Femur (tissue), 1 donor: ENCODE measurements at places on chromosomes 2 and 18.
A peak's percentile ranks its signal among the peaks of the same experiment; 100 is the strongest.

DNA sequence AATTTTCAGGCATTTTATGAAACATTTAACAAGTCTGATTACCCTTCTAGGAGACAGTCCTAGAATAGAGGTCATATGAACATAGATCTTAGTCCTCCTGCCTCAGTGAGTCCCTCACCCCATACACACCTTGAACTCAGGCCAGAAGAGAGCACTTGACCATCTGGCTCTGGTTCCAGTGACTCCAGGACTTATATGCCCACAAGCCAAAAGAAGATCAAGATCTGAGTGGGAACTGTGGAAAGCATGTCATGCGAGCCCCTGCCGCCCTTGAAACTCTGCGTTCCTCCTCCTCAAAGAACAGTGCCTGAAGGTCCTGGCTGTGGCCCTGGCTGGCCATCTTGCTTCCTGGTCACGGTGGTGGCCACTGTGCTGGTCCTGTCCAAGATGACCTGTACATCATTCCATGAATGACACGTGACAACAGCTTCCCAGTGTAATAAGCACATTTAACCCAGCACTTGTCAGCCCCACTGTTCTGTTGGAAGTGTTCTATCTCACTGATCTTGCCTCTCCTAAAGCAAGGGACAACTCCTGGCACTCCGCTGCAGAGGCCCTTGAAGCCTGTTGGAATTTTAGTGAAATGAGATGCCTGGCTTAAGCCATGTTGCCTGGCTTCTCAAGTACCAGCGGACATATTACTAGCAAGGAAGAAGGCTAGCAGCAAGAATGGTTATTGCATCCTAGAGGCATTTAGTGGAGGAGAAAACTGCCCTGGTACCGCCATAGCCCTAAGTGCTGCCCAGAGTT is 17.6 kb downstream of the TTC32 start:
- DNase-seq, result no peak

- no peak for DNase-seq
These were observed 214.4 kb downstream of the FHOD3 start for GRCh38 chr18:36511791-36512352.

GRCh38 chr2:203824603-203825002 is 43.0 kb upstream of the CTLA4 start:
- no peak for DNase-seq

DNA sequence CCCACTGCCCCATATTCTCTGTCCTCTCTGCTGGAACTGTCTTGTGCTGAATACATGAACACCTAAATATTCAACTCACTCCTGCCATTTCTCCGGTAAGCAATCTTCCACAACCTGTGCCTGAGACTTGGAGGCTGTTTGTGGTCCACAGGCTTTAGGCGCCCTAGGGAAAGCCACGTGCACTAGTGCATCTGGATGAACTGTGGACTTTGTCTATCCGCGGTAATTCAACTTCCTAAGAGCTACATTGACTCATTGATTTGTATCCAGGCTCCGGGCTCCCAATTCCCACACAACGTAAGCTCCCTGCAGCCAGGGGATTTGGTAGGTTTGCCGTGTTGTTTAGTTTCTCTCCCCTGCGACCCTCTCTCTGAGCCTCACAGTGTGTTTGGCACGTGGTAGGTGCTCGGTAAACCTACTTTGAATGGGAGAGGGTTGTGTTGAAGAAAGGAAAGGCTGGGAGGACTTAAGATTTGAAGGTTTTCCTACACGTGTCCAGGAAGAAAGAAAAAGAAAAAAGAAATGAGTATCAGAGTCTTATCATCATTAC is 718.2 kb downstream of the DPP10 start:
- no peak for DNase-seq

GRCh38 chr2:235506997-235507615 is 13.3 kb downstream of the AGAP1 start:
- DNase-seq, result peak; percentile 29

- DNase-seq, result no peak
These were observed 351.4 kb upstream of the CDH20 start for GRCh38 chr18:60981682-60982328.

- no peak for DNase-seq
These were observed 73.6 kb upstream of the CYP1B1 start for GRCh38 chr2:38149531-38149930.

GRCh38 chr2:64471600-64471999 is 17.6 kb downstream of the LGALSL start:
- DNase-seq, result no peak

- no peak for DNase-seq
These were observed 27.3 kb downstream of the DGKD start for GRCh38 chr2:233381638-233381995.

- DNase-seq, result no peak
These were observed 26.9 kb downstream of the COL4A3 start for GRCh38 chr2:227191367-227191766.

- peak; percentile 78 for DNase-seq
These were observed 112.4 kb upstream of the ZNF236 start for GRCh38 chr18:76709659-76710645.

- no peak for DNase-seq
These were observed 48.4 kb downstream of the MYCN start for GRCh38 chr2:15988733-15989132.

- DNase-seq, result no peak
These were observed 653.8 kb downstream of the BCL11A start for GRCh38 chr2:59899692-59900091.

DNA sequence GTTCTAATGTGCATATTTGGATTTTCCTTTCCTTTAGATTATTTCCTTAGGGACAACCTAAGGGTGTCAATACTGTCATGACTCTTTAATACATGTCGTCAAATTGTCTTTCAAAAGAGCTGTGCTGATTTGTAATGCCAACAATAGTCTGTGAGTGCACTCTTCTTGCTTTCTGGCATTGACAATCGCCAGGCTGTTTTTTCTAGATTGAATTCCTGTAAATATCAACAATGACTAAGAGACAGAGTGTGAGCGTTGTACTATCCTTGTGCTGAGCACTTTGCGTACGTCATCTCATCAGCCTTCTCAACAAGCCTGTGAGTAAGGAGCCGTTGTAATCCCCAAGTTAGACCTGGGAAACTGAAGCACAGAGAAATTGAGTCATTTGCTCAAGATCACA is 96.0 kb downstream of the ACOXL start:
- no peak for DNase-seq
